Left cardiac atrium (tissue), 4 donors: ENCODE measurements at places on chromosomes 6 and 20.

DNA sequence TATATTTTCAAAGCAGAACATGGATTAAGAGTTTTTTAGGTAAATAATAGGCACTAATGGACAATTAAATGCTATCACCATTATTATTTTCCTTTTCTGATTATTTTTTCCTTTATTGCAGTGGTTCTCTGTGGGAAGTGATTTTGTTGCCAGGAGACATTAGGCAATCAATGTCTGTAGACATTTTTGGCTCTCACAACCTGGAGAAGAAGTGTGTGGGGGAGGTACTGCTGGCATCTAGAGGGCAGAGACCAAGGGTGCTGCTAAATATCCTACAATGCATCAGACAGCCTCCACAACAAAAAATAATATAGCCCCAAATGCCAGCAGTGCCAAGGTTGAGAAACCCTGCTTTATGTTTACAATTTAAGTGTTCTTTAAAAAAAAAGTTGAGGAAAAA is 8.3 kb downstream of the IFNGR1 start:
- no peak for DNase-seq

GRCh38 chr6:52801188-52801841 is 2.3 kb downstream of the GSTA1 start:
- DNase-seq, result no peak

DNA sequence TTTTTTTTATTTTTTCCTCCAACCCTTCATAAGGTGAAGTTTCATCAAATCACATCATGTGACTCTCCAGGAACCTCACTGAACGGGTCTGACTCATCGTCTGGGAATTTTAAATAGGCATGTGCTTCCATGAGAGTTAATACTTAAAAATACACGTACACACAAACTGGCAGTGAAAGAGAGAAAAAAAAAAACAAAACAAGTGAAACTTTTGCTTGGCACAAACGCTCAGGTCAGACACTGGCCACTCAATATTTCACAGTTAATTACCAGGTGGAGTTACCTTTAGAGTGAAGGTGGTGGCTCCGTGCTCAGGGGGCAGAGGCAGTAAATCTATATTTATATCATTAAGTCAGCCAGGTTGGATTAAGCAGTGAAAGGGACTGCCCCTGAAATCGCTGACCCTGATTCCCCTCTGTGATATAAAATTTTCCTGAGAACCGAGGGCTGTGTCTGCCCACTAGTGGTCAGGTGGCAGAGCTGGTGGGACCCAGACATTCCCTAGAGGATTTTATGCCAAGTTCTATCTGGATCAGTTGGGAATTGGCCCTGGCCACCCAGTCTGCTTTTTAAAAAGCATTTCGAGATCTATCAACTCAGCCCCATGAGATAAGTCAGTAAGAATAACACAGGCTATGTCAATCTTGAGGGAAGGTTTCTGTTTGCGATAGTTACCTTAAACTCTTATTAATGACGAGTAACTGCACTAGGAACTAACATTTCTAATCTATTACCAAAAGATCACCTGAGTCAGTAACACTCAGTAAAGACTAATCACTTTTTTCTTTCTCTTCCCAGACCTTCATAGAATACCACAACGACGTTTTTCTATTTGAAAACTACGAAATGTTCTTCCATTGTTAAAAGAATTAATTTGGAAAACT is 259.1 kb downstream of the HDGFL1 start:
- no peak for DNase-seq

DNA sequence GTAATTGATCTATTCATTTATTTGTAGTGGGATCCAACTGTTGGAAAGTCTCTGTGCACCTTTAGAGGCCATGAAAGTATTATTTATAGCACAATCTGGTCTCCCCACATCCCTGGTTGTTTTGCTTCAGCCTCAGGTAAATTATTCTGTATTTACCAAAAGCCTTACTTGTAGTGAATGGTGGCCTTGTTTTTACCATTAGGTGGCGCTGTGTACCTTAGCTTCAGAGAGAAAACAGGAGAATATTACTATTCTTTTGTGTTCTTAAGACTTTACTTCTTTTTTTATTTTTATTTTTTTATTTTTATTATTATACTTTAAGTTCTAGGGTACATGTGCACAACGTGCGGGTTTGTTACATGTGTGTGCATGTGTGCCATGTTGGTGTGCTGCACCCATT is 23.7 kb downstream of the PEX7 start:
- DNase-seq, result no peak

- DNase-seq, result no peak
Observed at GRCh38 chr20:15166744-15167143, 829.3 kb upstream of the FLRT3 start.

- DNase-seq, result no peak
Observed at GRCh38 chr6:98463038-98464000, 371.1 kb upstream of the POU3F2 start.
